ENCODE measurements at places on chromosomes 5 and 9.
A peak's percentile ranks its signal among the peaks of the same experiment; 100 is the strongest.

DNA sequence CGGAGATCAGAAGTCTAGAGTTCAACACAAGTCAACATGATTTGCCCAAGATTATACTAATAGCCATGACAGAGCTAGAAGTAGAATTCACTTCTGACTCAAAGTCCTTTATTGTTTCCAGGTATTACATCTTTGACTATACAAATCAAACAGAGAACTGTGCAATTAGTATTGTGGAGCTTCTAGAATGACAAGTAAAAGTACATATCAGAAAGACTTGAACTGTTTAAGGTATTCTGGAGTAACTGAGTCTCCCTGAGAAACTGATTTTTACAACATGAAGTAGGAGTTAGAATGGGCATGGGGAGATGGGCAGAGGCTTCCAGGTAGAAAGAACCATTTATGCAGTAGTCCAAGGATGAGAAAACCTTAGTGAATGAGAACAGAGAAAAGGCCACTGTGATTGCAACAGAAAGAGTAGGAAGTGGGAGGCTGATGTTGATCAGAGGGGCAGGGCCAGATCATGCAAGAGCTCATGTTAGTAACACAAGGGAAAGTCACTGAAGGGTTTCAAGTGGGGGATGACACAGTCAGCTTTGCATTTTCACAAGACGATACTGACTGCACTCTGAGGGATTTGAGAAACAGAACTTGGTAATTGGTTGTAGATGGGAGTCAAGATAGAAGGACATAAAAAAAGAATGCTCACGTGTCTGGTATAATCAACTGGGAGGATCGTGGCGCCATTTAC, 280.7 kb downstream of the RFX3 start:
- no peak for DNase-seq

DNA sequence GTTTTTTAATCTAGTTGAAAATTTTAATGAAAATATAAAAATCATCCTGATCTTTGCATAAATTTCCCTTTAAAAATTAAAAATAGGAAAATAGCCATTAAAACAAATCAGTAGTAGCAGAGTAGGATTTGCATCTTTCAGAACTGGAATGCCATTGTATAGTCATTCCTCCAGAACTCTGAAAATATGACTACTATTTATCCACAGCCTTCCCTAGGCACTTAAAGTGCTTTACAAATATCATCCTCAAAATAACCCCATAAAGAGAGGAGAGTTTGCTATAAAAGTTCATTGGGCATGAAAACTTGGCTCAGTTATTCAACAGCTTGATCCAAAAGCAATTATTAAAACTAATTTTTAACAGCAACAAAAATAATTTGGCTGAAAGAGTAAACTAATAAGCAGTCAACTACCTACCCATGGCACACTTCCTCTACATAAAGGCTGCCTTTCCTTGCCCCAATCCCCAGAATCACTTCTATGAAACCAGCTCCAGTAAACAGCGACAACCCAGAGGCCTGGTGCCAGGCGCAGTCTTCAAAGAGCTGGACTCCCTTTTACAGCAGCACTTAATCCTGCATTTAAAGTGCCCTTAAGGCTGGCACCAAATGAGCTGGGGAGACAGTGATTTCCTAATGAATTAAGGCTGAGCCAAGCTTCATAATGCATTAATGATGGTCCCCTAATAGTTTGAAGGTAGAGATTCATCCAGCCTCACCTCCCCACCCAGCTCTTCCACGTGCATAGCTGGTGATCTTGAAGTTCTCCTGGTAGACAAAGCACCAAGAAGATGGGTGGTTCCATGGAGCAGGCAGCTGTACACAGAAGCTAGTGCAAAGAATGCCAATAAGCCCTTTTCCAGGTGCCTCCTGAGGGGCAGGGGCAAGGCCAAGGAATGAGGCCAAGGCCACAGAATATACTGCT, 36.1 kb downstream of the LHFPL2 start:
- no peak for DNase-seq

- DNase-seq = no peak
Measured at GRCh38 chr9:136761545-136761981, 2.8 kb downstream of the LCN15 start.

DNA sequence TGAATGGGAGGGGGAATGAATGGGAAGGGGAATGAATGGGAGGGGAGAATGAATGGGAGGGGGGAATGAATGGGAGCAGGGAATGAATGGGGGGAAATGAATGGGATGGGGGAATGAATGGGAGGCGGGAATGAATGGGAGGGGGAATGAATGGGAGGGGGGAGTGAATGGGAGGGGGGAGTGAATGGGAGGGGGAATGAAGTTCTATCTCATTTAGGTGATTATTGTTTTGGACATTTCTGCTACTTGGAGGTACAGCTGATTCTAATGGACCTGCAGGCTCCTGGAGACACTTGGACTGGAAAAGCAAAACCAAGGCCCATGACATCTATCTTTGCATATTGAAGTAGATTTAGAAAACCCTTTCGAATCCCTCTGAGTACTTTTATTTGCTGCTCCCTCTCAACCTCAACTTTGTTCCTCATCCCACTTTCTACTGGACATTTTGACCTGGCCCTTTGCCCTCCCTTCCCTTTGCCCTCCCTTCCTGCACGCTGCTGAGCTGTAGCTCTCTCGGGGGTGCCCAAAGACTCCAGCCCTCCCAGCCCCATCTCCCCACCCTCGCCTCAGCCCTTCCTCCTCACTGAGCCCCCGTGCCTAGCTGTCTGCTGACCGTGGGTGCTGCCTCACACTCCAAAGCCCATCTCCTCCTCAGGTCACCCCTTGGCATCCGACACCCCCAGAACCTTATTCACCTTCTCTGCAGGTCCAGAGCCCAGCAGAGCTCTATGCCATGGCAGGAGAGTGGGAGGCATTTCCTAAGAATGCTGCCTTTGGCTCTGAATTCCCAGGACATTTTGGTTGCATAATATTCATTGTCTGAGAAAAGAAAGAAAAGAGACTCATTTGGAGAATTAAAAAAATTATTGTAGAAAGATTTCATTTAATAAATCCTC, 19.9 kb upstream of the LPCAT1 start:
- DNase-seq = no peak

DNA sequence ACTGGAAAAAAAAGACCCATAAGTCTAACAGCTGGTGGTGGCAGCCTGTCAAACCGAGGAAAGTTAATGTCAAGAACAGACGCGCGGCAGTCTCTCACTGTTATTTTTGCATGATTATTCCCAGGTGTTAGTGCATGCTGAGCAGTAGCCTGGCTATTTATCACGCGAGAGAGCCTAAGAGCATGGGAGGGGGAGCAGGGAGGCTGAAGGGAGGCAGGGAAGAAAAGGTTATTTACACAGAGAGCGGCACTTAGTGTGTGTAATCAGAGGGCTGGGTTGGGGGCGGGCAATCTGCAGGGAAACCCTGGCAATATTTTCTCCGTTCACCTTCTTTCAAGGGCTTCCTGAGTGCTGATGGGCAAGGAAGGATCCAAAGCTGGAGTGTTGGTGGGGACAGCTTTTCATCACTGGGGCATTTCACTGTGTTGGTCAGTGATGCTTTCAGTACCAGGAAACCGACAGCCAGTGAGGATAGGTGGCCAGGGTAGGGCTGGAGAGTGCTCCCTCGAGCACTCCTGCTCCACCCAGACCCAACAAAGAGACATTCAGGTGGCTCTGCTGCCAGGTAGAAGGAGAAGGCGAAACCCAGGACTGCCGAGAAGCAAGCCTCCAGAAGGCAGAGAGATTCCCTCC, 39.6 kb downstream of the ZNF608 start:
- DNase-seq = peak; percentile 90

DNA sequence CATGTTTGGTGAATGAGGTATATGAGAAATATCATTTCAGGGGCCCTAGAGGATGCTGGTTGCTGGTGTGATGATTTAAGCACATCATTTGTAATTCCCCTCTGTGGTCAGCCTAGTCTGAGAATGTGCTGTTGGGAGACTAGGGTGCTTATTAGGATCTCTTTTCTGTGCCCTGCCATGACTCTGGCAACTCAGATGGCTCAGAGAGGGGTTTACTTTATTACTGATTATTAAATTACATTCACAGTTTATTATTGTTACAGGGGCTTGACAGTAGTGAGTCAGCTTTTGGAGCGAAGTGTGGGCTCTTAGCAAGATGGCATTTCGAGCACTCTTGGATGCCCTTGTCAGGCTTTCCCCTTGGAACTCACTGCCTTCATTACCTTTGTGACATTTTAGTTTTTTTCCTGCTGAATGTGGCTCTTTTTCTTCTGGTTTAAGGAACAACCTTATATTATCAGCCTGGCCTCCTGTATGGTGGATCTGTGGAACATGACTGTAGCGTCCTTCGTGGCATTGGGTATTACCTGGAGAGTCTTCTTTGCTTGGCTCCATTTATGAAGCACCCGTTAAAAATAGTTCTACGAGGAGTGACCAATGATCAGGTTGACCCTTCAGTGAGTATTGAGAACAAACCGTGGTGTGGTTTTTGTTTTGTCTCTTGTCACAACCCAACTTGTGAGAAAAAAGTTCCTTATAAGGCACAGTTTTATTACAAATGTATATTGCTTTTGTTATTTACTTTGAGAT, 33.8 kb downstream of the RCL1 start:
- no peak for DNase-seq

- no peak for DNase-seq
Measured at GRCh38 chr9:37466037-37466709, 923 bp upstream of the ZBTB5 start.

DNA sequence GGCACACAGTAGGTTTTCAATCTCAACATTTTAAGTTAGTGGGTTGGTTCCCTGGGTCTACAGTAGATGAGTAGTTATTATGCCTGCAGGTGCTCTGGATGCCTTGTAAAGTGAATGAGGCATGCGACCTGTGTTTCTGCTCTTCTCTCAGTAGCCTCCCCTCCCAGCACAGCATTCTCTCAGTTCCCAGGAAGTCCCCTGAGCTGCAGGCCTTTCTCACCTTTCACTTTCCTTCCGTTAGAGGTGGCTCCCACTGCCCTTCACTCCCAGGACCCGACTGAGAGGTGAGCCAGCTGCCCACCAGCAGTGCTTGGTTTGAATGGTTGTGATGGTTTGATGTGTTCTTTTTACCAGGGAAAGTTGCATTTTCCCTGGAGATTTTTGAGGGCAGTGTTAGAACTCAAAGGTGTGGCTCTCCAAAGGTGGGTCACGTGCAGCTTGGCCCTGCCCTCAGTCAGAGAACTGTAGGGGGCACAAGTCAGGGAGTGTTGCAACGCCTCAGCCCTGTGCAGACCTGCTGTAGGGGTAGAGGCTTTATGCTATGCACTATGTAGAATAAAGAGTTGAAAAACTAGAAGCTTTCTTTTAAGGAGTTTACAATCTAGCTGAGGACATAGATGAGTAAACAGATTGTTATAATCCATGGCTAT, 173.8 kb downstream of the NTRK2 start:
- DNase-seq = no peak

GRCh38 chr5:96601715-96602244, 60.4 kb upstream of the CAST start:
- DNase-seq = peak; percentile 30

DNA sequence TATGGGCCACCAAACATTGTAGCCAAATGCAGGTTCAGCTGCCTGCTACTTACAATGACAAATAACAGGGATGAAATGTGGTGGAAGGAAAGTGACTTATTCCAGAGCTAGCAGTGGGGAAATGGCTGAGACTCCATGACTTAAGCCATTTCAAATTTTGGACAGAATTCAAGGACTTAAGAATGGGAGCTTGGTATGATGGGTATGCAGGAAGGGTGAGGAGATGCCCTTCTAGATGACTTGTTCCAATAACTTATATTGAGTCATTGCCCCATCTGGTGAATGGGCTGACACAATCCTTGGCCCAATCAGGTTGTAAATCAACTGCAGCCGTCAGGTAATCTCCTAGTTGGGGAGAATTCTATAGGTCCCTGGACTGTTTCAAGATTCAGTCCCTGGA, 230.7 kb upstream of the SGCD start:
- DNase-seq = no peak

DNA sequence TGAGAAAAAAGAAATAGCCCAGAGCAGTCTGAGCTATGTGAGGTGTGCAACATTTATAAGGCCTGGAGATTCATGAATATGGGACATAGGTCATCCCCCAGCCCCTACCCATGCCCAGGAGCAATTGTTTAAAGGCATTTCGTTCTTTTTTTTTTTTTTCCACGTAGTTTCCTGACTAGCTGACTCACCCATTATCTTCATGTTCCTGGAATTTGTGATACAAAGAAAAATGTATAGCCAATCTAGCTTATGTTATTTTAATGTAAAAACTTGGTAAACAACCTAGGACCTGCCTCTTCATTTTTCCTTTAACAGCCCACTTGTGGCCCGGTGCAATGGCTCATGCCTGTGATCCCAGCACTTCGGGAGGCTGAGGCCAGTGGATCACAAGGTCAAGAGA, 81.3 kb downstream of the OSTF1 start:
- no peak for DNase-seq

DNA sequence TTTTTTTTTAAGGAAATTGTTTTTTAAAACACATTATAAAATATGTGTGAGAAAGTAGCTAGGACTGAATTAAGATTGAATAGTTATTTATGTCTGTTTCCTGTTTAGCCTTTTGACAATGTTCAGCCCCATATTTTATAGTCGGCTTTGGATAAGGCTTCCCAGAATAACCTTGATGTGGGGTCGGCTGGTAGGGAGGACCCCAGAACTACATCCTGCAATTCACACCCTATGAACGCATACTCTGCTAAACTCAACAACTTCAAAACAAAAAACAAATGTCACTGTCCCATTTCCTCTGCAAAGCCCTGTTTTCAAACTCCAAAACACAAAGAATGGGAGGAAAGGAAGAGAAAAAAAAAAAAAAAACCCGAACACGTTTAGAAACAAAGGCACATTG, 63.1 kb downstream of the ARL15 start:
- no peak for DNase-seq

DNA sequence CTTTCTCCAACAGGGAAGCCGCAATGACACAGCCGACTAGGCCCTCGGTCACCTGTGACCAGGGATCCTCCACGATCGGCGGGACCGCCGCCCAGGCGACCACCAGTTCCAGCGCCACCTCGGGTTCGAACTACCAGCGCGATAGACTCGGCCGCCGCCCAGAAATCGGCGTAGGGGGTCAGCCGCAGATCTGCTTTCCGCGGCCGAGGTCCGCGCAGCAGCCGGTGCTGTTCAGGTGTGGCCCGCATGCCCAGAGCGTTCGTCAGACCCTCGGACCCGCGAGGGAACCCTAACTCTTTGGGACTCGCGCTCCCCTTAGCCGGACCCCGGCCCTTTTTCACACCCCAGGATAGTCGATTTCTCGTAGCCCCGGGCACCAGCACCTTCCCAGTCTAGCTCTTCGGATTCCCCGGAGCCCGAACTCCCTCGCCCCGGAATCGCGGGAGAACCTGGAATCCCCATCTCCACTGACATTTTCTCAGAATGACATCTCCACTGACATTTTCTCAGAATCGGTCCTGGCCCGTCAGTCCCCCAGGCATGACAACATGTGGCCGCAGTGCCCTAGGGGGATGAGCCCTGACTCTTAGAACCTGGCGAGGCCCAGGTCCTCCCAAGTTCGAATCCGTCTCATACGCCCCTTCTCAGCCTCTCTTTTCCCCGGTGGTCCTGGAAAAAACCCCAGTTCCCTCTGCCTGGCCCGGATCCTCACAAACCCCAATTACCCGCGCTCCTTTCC, 428 bp downstream of the C5orf52 start:
- no peak for DNase-seq

Data from NCI-H524 treated with DMSO at 0.1 percent for 48 hours (cell line).